Mesendoderm (in vitro differentiated cells): ENCODE measurements at places on chromosomes 7 and 10.
A peak's percentile ranks its signal among the peaks of the same experiment; 100 is the strongest.

GRCh38 chr10:20888620-20889330 lies 8.3 kb downstream of the NEBL start:
- DNase-seq: no peak

DNA sequence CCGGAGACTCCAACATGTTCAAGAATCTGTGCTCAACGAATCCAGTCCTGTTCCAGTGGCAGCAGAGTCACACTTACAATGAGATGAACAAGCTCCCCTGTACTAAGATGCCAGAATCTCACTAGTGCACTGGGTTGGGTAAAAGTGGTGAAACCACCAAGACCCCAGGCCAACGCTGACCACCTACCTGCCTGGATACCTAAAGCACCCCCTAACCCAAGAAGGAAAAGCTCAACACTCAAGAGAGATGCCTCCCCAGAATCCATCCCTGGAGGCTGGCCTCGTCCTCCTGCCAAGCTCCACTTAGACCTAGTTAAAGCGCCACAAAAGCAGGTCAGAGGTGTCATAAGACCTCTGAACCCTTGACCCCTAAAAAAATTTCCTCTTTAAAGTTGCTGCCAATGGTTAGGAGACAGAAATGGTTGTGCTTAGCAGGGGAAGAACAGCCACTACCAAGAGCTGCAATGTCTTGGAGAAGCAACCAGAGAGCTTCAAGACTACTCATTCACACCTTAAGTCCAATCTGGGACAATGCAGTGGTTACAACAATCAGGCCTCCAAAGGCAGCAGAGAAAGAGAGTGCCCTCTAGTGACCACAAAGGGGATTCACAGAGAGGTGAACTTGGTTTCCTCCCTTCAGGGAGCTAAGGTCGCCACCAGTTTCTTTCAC lies 94.6 kb upstream of the MACROH2A2 start:
- peak; percentile 88 for DNase-seq

GRCh38 chr10:101123815-101124617 lies 7.1 kb upstream of the TLX1 start:
- DNase-seq: no peak

DNA sequence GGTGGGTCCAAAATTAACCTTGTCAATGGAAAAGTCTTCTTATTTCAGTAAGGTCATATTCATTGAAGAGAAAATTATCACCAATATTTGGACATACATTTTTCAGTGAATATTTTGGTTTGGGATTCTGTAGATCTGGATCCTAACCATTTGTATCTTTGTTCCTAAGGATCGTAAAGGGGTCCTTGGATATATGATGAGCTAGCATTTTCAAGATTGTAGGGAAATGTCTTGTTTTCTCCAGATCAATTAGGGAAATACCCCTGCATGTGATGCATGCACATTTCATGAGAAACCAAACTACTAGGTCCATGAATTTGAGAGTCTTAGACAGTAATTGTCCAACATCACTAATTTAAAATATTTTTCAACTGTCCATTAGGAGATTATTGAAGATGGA lies 18.0 kb downstream of the DNTT start:
- no peak for DNase-seq

DNA sequence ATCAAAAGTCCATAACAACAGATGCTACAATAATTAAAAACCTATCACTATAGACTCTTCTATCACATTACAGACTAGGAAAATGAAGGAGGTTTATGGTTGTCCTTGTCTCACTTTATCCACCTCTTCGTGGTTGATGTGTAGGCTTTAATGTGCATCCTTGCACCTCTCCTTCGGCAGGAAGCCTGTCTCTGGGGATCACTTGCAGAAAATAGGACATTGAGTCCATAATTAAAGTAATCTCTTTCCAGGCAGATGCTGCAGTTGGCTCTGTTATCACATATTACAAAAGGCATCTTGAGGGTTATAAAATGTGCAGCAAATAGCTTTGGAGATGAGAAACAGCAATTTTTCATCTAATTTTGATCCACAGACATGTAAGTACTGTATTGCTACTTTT lies 168.4 kb downstream of the RELN start:
- no peak for DNase-seq
